Hindlimb muscle (tissue), 1 donor: ENCODE measurements at places on chromosomes 3 and 15.

GRCh38 chr3:162077108-162077507, 580.5 kb downstream of the OTOL1 start:
- no peak for DNase-seq

GRCh38 chr3:129226374-129226773, 23.0 kb upstream of the COPG1 start:
- no peak for DNase-seq

GRCh38 chr3:64224826-64225610, at the start of gene PRICKLE2:
Gene PRICKLE2, minus strand, starts transcription at chr3:64225466. Its CDS starts 26,539 bp downstream, at chr3:64198927.
- DNase-seq: peak; percentile 90

- no peak for DNase-seq
These were observed 11.8 kb upstream of the LIPC start for GRCh38 chr15:58419803-58420524.

DNA sequence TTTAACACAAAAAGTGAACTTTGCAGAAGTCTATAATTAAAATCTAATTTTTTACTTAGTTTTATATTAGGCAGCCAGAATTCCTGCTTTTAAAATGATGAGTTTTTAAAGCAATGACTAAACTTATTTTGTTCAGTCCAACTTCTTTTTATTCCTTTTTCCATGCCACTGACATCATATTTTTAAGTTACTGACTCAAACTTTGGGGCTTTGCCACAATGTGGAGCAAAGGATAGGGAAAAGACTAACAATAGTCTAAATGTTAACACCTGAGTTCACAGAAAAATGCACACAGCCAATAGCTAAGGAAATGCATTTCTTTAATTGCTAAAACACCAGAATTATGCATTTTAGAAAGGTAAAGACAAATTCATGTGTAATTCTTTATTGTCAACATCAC, 647.6 kb upstream of the DPPA4 start:
- no peak for DNase-seq
